Stimulated activated CD4-positive, alpha-beta T cell treated with anti-CD3 and anti-CD28 coated beads, Interleukin-2, amount 100 ng/mL, for 24 hours (primary cell): ENCODE measurements at places on chromosomes 3 and 15.
A peak's percentile ranks its signal among the peaks of the same experiment; 100 is the strongest.

DNA sequence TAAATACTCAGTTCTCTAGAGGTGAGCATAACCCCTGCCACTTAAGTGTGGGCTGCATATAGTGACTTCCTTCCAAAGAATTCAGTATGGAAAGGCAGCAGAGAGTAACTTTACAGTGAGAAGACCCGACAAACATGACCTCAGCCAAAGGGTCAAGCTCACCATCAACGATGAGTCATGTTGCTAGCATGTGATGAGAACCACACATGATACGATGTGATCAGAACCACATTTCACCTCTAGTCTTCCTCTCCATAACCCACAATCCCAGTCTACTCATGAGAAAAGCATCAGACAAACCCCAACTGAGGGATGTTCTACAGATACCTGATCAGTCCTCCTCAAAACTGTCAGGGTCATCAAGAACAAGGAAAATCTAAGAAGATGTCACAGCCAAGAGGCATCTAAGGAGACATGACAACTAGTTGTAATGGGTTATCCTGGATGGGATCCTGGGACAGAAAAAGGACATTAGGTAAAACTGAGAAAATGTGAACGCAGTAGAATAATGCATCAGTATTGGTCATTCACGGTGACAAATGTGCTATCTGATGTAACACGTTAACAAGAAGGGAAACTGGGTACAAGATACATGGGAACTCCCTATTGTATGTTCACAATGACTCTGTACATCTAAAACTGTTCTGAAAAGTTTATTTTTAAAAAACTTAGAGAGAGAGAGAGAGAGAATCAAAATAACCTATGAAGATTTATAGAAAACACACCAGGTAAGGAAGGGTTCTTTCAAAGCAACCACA lies 28.3 kb downstream of the SEC61A1 start:
- DNase-seq, result no peak

DNA sequence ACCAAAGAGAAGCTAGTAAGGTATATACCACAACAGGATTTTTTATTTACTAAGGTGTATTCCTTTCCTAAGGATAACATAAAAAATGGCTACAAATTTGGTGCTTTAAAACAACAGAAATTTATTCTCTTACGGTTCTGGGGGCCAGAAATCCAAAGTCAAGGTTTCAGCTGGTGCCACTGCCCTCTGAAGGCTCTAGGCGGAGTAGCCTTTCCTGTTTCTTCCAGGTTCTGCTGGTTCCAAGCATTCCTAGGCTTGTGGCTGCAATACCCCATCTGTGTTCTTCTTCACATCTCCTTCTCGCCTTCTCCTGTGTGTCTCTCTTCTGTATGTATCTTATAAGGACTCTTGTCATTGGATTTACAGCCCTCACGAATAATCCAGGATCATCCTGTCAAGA lies 549.9 kb downstream of the GRM7 start:
- no peak for DNase-seq

- DNase-seq, result no peak
These were observed 52.2 kb downstream of the C3orf85 start for GRCh38 chr3:109188741-109189140.

- DNase-seq, result no peak
These were observed 200.8 kb downstream of the CNTN3 start for GRCh38 chr3:74413547-74414241.

DNA sequence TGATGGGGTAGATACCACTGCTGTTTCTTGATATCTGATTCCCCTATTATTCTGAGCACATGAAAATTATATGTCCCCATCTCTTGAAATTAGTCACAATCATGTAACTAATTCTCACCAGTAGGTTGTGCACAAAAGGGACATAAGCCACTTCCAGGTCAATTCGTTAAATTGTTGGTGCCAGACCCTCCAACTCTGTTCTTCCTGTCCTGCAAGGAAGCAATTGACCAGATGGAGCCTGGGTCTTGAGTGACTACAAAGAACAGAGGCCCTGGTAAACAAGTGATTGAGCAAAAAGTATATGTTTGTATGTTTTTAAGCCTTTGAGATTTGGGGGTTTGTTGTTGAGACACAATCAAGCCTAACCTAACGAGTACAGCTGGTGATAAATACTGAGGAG lies 36.9 kb downstream of the ABI3BP start:
- no peak for DNase-seq

DNA sequence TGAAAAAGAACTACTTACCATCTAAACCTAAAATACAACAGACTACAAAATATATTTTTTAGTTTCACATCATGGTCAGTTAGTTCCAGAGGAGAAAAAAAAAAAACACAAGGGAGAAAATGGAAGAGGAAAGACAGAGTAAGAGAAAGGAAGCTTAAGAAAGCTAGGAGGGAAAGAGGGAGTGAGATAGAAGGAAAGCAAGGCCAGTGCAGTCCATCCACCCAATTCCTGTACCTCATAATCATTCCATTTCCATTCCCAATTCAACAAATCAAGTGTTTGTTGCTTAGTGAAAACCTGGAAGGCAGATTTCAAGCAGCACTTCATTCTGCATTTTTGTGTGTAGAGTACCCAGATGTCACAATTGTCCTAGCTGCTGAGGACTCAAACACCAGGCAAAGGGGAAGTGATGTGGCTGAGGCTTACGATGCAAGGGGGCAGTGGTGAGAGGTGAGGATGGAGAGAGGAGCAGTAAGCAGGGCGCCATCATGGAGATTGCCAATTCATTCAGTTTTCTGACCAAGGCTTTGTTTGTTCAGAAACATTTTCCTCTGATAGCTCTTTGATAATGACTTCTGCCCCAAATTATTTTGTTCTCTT lies 83.6 kb upstream of the GSK3B start:
- DNase-seq, result no peak

- no peak for DNase-seq
These were observed 20.5 kb downstream of the GALK2 start for GRCh38 chr15:49190586-49190985.

DNA sequence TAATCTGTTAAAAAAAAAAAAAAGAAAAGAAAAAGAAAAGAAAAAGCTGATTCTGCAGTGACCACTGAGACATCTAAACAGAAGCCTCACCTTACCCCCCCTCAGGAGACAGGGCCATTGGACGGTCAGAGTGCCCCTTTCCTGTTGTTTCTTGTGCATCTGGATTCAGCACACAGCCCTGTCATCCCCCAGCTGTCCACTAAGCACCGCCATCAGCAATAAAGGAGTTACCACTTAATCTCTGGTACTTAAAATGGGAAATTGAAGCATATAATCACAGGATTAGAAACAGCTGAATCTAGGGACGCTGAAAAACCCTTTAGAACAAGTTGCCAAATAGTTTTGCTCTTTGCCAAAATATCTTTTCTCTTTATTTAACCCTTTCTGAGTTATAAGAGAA lies 62.5 kb downstream of the TRIM69 start:
- no peak for DNase-seq

- DNase-seq, result no peak
These were observed 1.6 kb downstream of the IL17RC start for GRCh38 chr3:9918261-9919038.

DNA sequence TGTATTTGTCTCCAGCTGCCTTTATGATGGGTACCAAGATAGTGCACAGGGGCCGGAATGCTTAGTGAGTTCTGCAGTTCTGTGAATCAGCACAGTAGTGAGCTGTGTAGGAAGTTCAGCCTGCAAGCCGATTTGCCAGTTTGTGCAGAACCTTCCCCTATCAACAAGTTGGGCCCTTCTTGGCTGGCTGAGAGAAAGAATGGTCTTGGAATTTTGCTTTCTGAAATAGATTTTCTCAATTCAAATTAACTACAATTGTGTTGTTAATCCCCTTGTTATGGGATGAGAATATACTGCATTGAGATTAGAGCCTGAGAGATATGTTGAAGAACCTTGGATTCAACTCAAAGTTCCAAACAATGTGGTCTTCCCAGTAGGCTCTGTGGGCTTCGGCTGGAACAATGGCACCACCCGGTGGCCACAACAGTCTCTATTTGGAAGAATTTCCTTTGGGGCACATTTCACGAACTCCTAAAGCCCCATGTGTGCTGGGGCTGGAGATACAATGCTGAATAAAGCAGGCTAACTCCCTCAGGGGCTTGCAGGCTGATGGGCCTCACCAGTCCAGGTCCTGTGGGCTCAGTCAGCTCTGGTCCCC lies 59.1 kb downstream of the TRIM42 start:
- peak; percentile 18 for DNase-seq

- no peak for DNase-seq
These were observed 7.6 kb upstream of the MUSTN1 start for GRCh38 chr3:52842424-52842823.

GRCh38 chr15:53437366-53437765 lies 322.1 kb downstream of the WDR72 start:
- no peak for DNase-seq

GRCh38 chr3:186054792-186055352 lies 54.0 kb downstream of the ETV5 start:
- DNase-seq, result no peak
